Activated CD4-positive, alpha-beta T cell treated with anti-CD3 and anti-CD28 coated beads for 36 hours (primary cell): ENCODE measurements at places on chromosomes 6 and 20.

DNA sequence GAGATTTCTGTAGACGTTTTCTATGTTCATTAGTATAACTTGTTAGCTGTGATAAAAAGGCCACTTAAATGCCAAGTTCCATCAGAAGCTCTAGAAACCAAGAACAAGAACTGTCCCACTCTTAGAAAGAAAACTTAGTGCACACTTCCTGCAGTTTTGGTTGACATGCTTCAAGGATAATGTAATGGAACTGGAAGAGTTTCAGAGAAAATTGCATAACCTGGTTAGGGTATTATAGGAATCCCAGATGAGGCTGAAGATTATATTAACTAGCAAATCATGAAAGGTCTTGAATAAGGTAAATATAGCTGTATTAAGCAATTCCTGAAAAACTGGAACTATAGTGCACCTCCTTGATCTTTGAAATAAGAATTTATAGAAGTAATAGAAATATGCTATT is 1.8 kb upstream of the PHACTR2 start:
- DNase-seq: no peak

GRCh38 chr6:17086469-17086868 is 15.4 kb upstream of the STMND1 start:
- DNase-seq: peak; percentile 44

- no peak for DNase-seq
Observed at GRCh38 chr20:1375515-1375914, 17.3 kb downstream of the FKBP1A start.

DNA sequence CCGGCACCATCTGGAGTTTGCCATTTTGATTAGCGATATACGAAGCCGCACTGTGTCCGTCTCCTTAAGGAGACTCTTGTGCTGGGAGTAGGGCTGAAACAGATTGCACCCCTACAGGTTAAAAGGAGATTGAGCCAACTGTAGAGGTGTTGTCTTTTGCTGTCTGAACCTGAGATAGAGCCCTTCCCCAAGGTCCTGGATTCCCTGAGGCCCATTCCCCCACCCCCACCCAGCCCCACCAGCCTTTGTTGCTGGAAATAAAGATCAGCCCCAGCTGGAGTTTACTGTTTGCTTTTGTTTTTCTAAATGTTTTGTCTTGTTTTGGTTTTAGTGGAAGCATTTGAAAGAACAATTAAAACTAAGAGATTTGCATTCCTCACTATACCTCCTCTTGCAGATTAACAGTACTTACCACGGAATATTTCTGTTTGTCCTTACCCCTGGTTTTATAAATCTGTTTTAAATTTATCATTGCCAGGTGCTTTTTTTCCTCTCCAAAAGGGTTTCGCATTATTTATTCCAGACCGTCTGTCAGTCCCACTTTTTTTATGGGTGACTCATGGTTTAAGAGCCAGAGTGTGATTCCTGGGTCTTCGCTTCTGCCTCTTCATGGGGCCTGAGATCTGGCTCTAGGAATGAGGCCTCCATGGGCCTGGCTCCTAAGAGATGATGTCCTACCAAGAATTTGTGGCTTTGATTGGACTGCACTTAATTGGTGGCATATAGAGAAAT is 169.2 kb downstream of the DTNBP1 start:
- DNase-seq: no peak

- DNase-seq: no peak
Observed at GRCh38 chr6:125994670-125995488, 8.5 kb downstream of the TRMT11 start.

- DNase-seq: peak; percentile 98
Observed at GRCh38 chr20:63537525-63538203, 488 bp upstream of the PTK6 start.

DNA sequence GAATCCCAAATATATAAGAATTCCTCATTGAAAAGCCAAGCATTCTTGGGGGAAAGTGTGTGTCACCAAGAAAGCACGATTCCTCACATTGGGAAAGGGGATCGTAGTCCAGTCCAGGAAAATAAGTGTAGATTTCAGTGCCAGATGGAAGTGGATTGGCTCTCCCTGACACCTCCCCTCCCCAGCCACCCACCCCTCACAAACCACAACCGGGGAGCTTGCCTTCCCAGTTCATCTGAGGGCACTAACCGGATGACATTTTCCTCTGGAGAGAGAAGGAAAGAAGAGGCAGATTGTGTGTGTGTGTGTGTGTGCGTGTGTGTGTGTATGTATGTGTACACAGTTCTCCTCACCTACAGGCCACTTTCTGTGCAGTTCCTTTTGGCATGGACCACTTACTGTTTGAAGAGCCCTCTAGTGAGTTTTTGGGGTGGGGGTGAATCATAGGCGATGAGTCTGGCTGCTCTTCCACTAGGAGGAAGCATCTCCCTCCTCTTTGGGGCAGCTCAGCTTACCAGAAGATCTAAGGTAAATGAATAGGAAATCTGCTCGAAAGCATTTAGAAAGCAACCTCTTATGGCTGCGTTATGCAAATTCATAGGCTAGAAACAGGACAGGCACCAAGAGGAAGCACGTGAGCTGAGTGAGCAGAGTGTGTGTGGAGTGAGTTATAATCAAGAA is 20.8 kb downstream of the DAAM2 start:
- no peak for DNase-seq

DNA sequence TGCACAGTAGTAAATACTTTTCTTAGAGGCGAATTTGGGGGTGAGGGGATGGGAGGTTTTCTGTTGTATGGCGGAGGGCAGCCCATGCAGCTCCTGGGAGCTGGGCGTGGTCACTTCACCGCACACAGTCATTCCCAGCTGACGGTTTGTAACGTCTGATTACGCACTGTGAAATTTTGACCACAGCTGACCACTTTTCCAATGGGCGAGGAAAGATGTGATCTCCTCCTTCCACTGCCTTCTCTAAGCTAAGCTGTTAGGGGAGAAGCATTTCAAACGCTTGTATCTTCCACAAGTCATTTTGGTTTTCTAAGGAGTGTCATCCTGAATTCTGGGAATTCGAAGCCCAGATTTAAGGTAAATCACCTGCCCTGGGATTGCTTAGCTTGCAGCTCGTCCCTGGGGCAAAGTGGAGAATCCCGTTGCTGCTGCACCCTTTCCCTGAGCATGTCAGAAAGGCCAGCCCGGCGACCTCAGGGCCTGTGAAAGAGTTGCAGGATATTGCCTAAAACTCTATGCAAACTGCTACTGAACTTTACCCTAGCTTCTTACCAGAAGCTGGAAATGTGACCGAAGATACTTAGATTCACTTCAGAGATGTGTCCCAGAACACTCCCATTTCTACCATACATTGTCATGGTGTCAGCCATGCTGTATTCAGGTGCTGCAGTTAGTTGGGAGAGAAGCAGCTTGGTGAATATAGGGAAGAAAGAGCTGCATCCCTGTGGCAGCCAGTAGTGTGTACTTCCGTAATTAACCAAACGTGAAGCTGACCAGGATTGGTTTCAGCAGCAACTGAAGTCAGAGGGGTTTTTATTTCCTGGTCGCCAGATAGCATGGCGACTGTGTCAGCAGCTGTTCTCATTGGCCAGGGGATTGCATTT is 58.9 kb downstream of the RREB1 start:
- no peak for DNase-seq

- peak; percentile 81 for DNase-seq
Observed at GRCh38 chr20:36439040-36439730, 102.1 kb upstream of the MYL9 start.

DNA sequence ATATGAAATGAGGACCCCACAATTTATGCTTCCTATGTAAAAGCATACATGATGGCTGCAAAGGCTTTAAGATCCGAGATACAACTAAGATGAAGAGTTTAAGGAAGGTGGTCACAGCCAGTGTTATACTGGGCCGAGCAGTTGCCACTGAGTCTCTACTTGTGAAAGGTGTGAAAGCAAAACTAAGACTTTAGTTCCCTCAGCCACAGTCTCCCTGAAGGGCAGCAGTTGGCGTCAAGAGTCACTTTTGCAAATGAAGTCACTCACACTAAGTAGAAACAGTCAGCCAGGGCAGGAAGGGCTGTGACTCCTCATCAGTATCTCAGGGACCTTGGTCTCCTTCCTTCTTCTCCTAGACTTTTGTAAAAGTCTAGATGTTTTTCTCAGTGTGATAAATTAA is 191.6 kb upstream of the MCHR2 start:
- DNase-seq: no peak

DNA sequence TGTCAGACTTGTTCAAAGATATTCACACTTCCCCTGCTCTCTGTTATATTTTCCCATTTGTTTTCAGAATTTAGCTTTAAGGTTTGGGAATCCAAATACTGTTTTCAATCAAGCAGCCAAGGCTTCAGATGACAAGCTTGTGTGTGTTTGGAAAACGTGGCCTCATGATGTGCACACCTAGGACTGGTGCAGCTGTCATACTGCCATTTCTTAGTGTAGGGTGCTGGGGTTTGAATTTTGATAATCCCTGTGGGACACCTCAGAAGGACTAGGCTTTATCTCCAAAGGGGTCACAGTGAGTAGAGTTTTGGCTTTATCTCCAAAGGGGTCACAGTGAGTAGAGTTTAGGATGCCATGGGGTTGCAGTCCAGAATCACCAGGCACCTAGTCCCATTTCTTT is 65.3 kb upstream of the JAG1 start:
- no peak for DNase-seq

- no peak for DNase-seq
Observed at GRCh38 chr6:101126501-101126900, 245.4 kb upstream of the ASCC3 start.

DNA sequence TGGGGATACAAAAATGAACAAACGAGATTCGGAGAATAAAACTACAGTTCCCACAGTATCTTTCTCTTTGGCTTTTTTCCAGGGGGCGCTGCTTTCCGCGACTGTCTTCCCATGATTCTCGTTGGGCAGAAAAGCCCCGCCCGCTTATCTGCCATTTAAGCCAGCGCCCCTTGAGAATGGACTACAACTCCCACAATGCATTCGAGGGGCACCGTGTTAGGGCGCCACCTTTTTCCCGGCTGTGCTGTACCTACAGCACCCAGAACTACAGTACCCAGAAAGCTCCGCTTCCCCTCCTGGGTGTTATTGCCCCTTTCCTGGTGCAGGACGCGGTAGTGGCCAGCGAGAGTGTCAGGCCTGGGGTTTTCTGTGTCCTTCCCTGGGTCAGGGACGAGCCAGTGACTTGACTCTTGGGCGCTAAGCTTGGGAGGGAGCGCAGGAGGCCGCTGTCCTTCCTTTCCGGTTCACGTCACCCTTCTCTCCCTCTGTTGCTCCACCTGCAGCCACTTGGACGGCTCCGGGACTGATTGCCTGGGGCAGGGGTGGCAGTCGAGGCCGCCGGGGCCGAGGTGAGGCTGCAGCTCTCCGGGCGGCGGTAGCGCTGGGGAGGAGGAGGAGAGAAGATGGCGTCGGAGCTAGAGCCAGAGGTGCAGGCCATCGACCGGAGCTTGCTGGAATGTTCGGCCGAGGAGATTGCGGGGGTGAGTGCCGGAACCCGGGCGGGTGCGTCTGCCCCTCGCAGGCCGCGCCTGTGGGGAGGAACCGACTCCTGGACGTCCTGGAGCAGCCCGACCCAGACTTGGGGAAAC is at the start of gene UBR2:
Gene UBR2 (plus strand): TSS at position 333 of the 809 bp plus-strand sequence. CDS start 291 bp downstream, at position 624.
- DNase-seq: peak; percentile 97

DNA sequence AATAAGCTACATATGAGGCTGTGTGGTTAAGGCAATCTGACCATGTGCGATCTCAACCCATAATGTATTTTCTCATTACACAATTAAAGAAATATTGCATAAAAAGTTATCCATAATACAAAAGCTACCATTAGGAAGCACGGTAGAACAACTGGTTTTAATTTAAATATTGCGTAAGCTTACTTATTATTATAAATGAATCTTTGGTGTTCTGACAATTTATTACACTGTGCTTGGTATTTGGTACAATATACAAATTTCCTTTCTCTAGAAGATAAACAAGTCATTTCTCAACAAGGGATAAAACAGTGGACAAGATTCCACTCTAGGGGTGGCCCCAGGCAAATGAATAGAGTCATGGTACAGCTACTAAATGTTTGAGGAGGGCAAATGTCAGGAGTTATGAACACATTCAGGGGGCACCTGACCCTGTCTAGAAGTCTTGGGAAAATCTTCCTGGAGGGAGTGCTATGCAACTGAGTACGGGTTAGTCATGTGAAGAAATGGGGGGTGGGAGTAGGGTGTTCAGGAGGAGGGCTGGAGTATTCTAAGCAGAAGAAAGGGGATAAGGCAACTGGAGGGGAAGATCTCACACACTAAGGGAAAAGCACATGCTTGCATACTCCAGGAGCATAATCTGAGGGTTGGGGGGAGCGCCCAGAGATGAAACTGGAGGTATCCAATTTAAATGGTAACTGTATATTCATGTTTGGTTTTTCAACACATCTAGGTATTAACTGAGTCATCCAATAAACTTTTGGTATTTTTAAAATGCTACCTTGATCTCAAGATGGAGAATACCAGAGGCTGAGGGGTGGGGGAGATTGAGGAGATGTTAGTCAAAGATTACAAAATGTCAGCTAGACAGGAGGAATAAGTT is 296.9 kb upstream of the SGK1 start:
- no peak for DNase-seq

GRCh38 chr6:80547827-80548226 is 441.4 kb downstream of the BCKDHB start:
- DNase-seq: no peak

GRCh38 chr6:151100326-151100725 is 139.4 kb upstream of the AKAP12 start:
- no peak for DNase-seq

- DNase-seq: no peak
Observed at GRCh38 chr6:111806165-111806547, 67.1 kb downstream of the FYN start.

DNA sequence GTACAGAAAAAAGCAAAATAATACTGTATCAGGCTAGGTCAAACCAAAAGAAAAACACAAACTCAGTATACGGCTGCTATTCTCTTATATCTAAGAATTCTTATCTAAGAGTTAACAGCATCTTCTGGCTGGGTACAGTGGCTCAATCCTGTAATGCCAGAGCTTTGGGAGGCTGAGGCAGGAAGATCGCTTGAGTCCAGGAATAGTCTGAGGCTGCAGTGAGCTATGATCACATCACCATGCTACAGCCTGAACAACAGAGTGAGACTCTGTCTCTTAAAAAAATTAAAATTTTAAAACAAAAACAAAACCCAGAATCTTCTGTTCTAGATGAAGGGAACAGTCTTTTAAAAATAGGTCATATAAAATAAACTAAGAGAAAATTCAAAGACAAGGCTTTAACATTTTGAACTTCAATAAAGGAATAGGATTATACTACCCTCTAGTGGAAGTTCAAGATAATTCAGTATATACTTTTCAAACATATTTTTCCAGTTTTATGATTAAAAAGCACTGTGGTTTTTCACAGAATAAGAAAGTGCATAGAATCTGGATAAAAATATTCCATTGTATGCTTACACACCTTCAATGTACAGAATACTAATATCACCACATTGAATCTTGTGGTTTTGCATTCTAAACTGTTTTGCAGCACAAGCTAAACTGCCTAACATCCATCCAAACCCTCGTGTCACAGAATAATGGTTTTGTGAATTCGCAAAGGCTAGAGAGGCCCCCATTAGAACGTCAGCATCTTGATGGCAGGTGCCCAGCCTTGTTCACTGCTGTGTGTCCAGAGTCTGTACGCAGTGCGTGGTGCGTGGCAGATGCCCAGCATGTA is 39.3 kb downstream of the DTNBP1 start:
- no peak for DNase-seq

DNA sequence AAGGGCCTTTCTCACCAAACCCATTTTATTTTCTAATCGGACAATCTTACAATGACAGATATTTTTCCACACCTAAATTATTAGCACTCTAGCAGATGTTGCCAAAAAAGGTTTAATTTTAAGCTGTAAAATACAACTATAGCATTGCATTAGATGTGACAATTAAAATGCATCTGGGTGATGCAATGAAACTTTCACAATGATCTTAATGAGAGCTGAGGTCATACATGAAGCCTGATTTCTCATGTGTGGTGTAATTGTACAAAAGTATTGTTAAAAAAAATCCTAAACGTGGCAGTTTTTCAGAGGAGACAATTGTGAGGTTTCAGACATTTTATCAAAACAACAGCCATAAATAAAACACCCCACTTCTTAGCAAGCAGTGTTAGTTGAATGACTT is 606.0 kb downstream of the HDGFL1 start:
- DNase-seq: no peak
